Gastroesophageal sphincter (tissue), 4 donors: ENCODE measurements at places on chromosomes 4 and X.

GRCh38 chr4:91936311-91936710 lies 367.5 kb upstream of the GRID2 start:
- no peak for ATAC-seq

- no peak for ATAC-seq
Observed at GRCh38 chrX:7485061-7485460, 337.1 kb upstream of the PUDP start.

DNA sequence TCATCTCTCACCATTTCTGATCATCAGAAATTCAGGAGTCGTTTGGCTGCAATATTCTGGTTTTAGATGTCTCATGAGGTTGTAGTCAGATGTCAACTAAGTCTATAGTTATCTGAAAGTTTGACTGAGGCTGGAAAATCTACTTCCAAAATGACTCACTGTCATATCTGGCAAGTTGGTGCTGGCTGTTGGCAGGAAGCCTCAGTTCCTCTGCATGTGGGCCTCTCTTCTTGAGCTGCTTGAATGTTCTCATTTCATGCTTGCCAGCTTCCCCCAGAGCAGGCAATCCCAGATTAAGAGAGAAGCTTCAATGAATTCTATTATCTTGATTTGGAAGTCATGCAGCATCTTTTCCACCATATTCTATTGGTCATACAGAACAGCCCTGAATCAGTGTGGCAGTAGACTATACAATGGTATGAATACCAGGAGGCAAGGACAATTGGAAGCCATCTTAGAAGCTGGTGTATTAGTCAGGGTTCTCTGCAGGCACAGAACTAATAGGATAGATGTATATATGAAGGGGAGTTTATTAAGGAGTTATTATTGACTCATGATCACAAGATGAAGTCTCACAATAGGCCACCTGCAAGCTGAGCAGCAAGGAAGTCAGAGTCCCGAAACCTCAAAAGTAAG lies 46.8 kb upstream of the ELF2 start:
- no peak for ATAC-seq

GRCh38 chr4:140863197-140863596 lies 107.0 kb upstream of the TBC1D9 start:
- ATAC-seq, result no peak

- no peak for ATAC-seq
Observed at GRCh38 chr4:30073011-30073710, 647.0 kb upstream of the PCDH7 start.

DNA sequence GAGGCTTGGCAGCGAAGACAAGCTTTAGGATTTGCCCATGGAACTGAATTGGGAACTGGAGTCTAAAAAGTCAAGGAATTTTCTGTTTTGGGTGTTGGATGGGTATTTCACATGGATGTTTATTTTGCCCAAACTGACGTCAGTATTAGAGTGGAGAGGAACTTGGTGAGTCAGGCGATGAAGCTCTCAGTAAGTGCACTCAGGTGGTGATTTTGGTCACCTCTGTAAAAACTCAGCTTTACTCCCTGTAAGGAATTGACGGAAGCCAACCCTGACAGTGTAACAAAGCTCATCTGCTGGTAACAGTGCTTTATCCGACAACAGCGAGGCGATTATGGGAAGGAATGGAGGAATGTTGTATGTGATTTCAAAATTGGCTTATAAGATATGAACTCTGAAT lies 77.0 kb upstream of the PGRMC2 start:
- ATAC-seq, result no peak

GRCh38 chr4:19694812-19695211 lies 556.9 kb upstream of the SLIT2 start:
- ATAC-seq, result no peak

DNA sequence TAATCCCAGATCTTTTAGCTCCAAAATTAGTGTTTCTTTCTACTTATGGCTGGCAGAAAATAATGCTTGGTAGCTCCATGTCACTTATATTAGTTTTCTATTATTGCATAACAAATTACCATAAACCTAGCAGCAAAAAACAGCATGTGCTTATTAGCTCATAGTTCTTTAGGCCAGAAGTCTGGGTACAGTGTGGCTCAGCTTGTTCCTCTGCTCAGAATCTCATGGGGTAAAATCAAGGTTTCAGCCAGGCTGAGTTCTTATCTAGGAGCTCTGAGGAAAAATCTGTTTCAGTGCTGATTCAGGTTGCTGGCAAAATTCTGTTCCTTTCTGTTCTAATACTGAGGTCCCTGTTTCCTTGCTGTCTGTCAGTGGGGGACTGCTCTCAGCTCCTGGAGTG lies 101.1 kb downstream of the CT47B1 start:
- ATAC-seq, result peak; percentile 41

GRCh38 chr4:99894161-99894997 lies at the start of gene LAMTOR3:
Gene LAMTOR3, minus strand, starts transcription at chr4:99894427. Its CDS starts 464 bp downstream, at chr4:99893963.
- peak; percentile 99 for ATAC-seq

DNA sequence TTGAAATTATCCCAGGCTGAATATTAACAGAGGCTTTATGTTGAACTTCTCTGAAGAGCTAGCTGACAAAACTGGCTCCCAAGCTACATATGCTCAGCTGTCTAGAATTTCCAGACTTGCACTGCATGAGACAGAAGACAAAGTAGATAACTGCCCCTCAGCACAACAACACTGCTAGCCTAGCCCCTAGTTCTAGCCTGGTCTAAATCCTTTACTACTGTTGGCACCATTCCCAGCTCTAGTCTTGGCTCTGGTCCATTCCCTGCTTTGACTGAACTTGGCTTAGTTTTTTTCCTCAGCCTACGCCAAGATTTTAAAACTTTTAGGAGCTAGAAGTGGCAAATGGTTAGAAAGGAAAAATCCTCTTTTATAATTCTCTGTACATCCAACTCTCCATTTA lies 7.6 kb upstream of the OPHN1 start:
- ATAC-seq, result peak; percentile 51

- no peak for ATAC-seq
Observed at GRCh38 chrX:45198301-45198700, 2.4 kb downstream of the DIPK2B start.

DNA sequence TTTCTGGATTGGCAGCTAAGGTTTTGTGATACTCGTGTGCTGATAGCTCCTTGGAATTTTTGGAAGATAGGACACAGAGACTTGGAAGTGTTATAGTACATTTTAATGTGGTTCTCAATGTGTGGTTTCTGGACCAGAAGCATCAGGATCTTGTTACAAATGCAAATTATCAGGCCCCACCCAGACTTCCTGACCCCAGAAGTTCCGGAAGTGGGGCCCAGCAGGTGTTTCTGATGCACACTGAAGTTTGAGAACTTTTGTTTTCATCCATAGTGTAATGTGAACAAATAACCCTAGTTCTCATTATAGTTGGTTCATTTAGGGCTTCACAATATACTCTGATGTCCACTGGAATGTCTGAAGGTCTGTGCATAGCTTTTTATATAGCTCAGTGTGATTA lies 49.6 kb downstream of the LAMP2 start:
- no peak for ATAC-seq

DNA sequence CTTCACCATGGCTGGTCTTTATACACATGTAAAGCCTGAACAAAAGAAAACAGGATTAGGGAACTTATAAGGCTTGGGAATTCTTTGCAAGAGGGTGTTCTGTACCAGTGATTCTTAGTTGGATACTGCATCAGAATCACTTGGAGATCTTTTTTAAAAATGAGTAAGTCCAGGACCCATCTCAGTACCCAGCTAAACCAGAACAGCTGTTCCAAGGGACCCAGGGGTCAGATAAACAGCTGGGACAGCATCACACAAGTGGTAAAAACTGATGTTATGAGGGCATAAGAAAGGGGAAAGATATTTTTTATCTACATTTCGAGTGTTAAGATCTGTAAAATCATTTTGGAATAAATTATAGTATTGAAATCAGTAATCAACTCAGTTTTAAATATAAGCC lies 16.1 kb downstream of the PGRMC2 start:
- ATAC-seq, result no peak

DNA sequence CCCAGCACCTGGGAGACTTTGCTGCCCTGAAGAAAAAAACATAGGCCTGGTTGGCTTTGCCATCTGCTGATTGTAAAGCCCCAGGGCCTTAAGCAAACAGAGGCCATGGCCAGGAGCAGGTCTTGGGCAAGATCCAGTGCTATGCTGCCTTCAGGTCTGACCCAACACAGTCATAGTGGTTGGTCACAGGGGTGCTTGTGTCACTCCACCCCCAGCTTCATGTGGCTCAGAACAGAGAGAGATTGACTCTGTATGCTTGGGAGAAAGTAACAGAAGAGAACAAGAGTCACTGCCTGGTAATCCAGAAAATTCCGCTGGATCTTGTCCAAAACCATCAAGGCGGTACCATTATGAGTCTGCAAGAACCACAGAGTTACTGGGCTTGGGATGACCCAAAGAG lies 24.4 kb upstream of the SMARCA5 start:
- no peak for ATAC-seq

DNA sequence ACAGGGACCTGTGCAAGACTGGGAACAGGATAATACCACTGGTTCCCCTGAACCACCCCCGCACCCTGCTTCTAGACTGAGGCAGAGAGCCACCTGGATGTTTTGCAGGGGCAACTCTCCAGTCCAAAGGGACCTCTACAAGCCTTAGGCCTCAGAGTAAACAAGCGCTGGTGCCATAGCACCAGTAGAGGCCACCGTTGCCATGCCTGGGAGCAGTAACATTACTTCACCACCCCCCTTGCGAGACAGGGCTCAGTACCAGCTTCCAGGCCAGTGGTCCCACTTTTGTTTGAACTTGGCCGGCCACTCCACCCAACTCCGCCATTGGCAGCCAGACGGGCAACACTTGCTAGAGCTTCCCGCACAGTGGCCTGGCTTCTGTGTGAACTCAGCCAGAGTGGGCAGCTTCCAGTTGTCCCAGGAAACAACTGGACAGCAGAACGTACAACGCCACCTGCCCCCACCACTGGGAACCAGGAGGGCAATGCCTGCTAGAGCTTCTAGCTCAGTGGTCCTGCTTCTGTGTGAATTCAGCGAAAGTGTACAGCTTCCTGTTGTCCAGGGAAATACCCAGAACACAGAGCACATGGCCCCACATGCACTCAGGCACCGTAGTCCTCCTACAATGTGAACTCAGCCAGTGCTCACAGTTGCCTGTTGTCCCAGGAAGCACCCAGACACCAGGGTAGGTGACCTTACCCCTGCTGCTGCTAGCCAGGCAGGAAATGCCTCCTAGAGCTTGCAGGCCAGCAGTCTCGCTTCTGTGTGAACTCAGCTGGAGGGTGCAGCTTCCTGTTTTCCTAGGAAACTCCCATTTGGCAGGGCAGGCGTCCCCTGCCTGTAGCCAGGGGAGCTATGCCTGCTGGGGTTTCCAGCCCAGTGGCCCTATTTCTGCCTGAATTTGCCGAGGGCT lies 39.9 kb upstream of the PCDH19 start:
- ATAC-seq, result peak; percentile 78

DNA sequence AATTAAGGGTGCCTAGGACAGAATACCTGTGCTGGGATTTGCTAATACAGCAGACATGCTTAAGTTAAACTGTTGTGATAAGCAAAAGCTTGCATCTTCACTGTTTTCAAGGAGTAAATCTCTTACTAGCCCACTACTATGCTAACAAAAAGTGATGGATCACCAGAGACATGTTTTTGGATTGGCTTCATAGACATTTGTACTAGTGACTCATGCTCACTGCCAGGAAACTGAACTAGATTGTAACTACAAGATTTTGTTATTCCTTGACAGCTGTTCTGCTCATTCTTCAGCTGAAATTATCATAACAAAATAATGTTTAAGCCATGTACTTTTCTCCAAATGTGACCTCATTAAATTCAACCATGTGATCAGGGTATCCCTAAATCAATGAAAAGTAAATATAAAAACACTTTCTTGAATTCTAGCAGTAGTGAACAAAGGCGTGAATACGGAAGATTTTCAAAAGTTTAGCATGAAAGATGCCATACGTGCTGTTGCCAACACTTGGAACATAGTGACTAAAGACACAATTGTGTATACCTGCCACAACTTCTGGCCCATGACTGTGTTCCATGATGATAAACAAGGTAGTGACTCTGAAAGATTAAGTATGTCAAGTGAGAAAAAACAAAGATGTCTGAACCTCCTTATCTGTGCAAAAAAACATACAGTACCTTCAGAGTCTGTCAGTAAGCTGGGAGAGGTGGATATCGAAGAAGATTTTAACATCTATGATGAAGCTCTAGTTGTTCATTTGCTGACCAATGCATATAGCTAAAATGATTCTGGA lies 154.0 kb downstream of the BTC start:
- no peak for ATAC-seq

DNA sequence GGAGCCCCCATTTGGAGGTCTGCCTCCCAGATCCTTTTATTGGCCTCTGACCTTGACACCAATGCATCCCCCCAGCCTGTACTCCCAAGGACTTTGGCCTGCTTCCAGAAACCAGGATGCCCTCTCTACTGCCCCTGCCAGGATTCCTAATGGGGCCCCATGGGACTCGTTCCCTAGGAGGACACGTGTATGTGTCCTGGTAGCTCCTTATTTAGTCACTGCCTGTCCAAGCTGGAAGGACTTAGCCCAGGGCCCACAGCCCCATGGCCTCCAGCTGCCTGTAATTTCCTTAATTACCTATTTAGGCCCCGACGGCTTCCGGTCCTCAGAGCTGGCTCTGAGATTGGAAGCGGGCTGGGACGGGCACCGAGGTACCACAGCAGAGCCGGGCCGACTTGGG lies 9.4 kb downstream of the ATP2B3 start:
- ATAC-seq, result no peak

DNA sequence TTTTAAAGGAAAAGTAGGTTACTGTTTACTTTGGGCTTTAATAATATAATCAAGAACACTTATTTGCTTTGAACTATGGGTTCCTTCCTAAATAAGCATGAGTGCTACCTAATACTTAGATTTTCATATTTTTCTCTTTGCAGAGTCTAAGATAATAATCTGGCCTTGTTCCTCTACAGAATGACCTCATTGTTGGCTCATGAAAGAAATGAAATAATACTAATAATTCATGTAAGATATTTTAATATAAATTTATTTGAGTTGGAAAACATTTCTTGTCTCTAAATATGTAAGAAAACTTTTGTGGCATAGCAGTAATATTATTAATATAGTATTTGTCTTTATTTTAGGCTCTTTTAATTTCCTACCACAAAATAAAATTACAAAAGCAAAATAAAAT lies 601.3 kb downstream of the IQCM start:
- no peak for ATAC-seq

- ATAC-seq, result no peak
Observed at GRCh38 chr4:121139533-121140222, 24.4 kb downstream of the TNIP3 start.
